ENCODE measurements at places on chromosomes 11 and 22.

DNA sequence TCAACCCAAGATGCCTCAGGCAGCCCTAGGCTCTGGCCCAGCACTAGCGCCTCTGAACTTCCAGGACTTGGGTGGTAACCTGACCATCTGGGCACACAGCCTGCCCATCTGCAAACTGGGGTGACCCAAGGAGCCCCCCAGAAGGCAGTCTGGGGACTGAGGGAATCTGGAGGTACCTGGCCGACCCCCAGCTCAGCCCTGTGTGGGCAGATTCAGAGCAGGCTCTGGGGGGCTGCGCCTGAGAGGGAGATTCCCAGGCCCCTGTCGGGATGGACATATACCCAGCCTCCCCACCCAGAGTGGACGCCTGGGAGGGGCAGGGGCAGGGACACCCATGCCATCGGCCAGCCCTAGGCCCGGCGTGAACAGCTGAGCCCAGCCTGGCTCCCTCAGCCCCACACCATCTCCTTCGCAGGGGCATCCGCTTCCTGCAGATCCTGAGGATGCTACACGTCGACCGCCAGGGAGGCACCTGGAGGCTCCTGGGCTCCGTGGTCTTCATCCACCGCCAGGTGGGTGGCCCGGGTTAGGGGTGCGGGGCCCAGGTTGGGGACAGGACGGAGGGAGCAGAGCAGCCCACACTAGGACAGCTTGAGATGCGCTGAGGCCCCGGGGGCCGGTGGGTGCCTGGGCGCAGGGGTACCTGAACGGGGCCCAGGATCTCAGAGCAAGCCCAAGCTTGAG lies 126.9 kb downstream of the KCNQ1 start:
- no peak for DNase-seq

DNA sequence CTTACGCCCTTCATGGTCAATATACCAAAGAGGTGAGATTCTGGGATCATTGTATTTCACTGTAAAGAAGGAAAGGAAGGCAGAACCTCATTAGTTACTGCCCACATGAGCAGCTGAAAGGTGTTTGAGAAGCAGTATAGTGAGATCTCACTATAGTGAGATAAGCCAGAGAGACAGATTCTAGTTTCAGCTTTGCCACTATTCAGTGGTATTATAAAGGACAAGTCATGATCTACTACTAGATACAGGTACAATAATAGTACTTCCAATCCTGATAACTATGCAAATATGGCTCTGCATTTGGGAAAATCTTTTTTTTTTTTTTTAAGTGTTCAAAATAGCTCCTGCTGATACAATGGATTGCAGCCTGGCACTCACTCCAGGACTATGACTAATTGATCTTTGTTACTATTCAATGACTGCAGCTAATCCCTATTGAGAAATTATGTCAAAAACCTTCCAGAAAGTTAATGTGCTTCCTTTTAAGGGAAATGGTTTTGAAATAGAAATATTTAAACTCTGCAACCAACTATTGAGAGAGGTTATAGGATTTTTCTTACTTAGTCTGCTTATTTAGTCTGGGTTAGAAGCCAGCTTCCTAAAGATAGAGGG lies 8.3 kb upstream of the DLAT start:
- DNase-seq: no peak

GRCh38 chr11:49221112-49221511 lies 12.7 kb upstream of the FOLH1 start:
- DNase-seq: no peak

- DNase-seq: no peak
These were observed 22.7 kb downstream of the OR5A2 start for GRCh38 chr11:59403546-59403945.

DNA sequence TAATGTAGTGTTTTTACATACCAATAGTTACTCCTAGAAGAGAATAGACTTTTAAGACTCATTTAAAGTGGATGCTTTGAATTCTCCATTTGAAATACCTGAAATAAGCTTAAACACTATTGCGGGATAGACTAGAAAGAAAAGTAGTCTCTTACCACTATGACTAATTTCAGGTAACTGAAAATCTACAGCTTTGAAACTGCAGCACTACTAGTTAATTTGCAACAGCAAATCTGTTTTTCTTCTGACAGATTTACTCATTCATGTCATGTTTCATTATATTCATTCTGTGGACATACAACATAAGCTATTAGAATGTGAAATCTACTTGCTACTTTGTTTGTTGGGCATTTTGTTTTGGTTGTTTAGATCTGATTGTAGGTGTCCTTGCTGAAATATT lies 153.6 kb downstream of the MAML2 start:
- no peak for DNase-seq

- peak; percentile 86 for DNase-seq
These were observed 74.0 kb upstream of the ATXN10 start for GRCh38 chr22:45597460-45598192.

DNA sequence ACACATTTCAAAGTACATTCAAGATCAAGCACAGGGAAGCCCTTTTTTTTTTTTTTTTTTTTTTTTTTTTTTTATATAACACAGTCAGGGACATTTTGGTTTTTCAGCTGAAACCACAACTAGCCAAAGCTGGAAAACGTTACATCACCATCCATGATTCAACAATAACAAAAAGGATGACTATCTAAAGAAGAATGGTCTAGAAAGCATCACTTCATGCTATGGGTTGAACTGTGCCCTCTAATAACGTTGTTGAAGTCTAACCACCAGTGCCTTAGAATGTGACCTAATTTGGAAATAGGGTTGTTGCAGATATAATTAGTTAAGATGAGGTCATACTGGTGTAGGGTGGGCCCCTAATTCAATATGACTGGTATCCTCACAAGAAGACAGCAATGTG lies 46.6 kb downstream of the MTMR2 start:
- no peak for DNase-seq

DNA sequence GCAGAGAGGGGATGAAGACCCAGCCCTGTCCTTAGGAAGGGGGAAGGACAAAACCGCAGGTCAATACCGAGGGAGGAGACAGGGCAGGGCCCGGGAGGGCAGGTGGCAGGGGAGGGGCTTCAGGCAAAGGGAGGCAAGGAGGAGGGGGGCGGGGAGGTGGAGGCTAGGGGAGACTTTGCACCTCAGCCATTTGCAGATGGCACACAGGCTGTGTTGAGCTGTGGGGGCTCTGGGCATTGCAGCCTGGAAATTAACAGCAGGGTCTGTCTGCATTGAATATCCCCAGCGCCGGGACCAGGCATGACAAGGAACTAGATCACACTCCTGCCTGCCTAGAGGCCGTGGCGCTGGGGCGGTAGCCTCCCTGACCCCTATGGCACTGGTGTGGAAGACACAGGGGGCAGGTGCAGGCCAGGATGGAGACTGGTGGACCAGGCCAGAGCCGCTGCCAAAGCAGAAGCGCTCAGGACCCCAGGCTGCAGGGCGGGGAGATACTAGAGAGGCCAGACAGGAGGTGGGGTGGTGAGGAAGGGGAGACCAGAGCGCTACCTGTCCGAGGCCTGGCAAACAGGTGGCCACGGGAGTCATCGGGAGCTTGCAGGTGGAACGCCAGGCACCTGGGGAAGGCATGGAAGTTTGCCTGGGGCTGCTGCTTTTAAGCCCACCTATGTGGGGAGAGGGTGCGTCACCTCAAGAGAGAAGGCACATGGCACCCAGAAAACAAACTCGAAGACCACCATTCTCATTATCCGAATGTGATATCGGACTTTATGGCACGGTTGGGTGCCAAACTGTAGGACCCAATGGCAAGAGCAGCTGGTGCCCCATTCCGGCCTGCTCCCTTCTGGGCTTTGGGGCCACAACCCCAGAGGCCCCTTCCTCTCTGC lies 11.5 kb downstream of the CBX6 start:
- peak; percentile 38 for DNase-seq

GRCh38 chr11:16956538-16957153 lies 57.6 kb downstream of the PLEKHA7 start:
- no peak for DNase-seq
